Suppressor macrophage treated with lipopolysaccharide for 1 hour (primary cell): ENCODE measurements at places on chromosomes 5 and 9.

DNA sequence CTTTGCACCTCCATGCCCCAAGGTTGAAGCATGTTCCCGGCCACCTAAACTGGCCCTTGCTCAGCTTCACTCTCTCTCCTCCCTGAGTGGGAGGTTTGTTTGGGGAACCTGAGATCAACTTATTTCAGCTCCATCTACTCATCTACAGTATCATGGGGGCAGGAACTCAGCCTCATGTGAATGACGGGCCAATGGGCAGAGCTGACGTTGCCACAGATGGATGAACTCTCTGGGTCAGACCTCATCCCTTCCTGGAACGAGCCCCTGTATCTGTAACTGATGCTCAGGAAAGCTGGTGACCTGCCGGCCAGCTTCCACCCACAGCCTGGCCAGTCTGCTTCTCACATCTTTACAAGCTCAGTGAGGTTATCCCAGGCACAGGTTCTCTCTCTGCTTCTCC, 369.6 kb downstream of the IRX2 start:
- no peak for DNase-seq

DNA sequence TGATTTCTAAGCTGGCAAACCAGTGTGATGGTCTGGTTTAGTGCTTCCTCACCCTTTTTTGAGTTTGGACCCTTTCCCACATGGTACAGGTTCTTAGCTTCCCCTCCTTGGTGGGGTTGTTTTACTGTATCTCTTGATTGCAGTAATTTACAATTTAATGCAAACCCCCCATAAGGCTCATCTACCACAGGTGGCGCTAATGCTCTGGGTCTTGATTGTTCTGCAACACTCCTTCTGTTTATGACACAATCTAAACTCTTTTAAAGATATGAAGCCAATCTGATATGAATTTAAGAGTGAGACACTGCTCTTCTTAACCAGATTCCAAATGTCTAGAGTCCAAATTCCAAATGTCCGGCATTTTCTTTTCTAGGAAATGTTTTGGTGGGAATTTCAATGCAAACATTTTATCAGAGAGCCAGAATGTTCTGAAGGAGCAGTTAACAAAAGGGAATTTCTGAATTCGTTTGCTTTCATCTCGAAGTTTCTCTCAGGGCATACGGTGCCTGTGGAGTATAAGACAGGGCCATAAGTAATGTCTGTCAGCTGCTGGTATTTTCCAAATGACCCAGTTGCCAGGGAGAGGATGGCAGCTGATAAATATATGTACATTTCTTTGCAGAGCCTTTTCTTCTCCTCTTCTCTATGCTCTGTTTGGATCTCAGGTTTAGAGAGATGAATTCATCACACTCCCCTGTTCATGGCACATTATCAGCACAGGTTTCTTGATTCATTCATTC, 246.8 kb downstream of the ARHGAP26 start:
- peak; percentile 47 for DNase-seq

DNA sequence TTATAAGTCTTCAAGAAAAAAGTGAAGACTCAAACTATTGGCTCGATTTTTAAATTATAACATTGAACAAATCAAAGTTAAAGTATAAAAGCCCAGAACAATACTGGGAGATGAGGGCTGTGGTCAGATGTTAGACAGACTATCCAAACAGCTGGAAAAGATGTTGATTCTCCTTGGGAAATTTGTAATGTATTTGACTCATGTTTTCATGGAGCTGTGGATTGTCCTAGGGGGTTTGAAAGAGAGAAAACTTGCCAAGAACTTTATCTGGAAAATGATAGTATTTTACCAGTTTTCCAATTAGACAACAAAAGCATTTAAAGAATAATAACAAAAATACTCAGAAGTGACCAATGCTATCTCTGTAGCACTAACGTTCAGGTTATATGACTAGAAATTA, 339.2 kb downstream of the ARL15 start:
- DNase-seq, result no peak

DNA sequence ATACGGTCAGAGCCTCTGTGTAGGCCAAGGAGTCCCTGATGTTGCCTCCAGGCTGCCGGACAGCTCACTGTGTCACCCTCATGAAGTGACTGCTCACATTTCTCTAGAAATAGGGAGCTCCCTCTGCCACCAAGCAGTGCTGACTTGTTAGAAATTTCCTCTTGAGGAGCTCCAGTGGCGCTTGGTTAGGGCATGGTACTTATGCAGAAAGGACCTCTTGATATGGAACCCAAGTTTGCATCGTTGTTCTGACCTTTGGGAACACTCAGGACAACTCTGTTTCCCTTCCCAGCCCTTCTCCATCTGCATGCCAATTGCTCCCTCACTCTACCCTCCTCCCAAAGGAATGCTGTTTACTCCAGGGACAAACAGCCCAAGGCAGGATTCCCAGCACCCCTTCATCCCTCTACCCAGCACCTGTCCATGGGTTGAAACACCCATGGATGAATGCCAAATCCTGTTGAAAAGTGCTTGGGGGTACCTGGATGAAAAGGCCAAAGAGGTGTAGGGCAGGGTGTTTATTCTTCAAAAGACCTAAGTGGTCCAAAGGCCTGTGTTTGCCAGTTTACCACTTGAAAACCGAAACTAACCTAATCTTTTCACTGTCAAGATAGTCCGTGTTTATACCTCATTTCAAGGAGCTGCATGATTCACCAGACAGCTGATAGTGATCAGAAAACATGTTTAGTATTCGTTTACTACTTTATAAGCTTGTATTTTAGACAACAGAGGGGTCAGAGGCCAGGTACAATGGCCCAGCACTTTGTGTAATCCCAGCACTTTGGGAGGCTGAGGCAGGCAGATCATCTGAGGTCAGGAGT, 51.1 kb downstream of the KLF4 start:
- DNase-seq, result no peak

DNA sequence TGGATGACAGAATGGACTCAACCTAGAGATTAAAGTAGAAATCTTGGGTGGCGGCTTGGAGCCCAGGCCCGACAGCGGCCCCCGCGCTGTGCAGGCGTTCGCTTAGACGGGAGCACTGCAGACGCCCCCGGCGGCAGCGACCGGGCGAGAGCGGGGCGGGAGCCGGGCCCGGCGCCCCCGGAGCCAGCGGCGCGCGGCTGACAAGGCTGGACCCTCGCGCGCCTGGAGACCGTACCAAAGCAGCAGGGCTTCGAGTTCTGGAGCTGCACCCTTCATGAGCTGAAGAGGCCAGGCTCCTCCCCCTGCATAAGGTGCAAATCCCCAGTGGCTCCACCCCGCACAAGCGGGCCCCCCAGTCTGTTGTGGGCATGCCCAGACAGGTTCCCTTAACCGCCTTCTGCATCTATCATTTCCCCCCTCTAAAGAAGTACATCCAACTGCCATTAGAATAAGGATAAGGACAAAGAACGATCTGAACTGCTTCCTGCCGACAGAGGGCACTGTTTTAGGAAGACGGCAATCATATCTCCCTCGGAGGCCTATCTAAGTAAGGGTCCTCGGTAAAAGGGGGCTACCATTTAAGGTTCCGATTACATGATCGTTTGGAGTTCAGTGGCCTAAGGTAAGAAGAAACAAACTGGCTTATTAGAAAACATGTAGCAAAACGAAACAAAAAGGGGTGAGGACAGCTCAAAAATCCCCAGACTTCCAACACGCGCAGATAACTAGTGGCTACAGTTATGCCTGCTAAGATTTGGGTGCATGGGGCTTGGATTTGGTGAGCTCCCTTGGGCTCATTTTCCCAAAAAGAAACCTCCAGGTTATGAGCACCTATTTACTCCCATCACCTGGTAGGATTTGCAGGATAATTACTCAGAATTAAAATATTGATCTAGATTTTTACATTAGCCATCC, 66.3 kb downstream of the RGMB start:
- DNase-seq, result peak; percentile 13

DNA sequence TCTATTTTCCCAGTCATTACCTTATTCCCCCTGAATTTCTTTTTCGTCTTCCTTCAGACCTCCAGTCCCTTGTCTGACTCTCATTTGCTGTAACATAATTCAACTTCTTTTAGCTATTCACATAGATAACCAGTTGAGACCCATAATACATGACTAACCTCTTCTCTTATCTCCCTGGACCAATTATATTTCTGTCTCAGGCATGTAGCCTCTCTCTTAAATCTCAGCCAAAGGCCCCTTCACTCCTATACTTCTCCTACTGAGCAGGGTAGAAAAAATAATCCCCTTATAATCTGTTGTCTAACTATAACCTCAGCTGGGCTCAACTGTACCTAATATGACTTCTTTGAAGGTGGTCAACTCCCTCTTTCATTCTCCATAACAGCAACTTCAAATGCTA, 20.9 kb downstream of the RANBP6 start:
- no peak for DNase-seq

DNA sequence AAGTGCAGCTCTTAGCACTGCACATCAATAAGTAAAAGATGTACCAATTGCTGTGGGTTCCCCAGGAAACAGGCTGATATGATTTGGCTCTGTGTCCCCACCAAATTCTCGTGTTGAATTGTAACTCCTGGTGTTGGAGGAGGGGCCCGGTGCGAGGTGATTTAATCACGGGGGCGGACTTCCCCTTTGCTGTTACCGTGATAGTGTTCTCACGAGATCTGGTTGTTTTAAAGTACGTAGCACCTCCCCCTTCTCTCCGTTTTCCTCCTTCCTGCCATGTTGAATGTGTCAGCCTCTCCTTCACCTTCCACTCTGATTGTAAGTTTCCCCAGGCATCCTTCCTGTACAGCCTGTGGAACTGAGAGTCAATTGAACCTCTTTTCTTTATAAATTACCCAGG, 93.2 kb upstream of the ACTBL2 start:
- no peak for DNase-seq

DNA sequence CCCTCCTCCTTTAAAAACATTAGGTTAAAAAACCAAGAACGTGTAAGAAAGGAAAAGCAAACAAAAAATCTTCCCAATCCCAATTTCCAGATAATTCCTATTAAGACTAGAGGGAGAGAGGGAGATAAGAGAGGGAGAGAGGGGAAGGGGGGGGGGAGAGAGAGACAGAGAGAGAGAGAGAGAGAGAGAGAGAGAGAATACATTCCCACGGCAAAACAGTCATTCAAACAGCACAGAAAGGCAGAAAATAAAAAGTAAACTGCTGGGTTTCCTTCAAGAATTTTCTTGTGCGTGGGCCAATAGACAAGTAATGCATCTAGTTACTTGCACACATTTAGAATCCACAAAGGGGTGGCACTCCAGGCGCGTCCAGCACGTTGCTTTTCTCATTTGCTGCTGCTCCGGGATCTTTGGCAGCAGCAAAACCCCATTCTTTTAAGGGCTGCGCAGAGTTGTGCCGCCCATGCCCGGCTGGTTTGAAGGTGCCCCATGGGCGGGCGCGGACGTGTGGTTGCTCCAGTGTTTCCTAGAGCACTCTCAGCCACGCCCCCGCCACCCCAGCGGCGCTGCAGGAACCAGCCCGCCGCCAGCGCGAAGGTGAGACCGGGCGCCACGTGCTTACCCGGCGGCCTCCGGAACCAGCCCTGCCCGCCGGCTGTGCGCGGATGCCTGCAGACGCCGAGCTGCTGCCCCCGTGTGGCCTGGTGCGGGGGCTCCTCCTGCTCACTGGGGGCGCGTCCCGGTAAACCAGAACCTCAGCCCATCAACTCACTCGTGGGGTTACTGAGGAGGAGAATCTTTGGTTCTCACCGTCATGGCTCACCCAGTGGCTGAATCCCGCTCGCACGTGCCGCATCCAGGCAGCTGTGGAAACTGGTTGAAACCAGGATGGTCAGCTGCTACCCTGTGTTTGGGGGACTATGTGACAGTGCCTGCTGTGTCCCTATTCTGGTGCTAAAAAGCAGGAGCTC, 44.6 kb downstream of the STC2 start:
- DNase-seq, result peak; percentile 53

DNA sequence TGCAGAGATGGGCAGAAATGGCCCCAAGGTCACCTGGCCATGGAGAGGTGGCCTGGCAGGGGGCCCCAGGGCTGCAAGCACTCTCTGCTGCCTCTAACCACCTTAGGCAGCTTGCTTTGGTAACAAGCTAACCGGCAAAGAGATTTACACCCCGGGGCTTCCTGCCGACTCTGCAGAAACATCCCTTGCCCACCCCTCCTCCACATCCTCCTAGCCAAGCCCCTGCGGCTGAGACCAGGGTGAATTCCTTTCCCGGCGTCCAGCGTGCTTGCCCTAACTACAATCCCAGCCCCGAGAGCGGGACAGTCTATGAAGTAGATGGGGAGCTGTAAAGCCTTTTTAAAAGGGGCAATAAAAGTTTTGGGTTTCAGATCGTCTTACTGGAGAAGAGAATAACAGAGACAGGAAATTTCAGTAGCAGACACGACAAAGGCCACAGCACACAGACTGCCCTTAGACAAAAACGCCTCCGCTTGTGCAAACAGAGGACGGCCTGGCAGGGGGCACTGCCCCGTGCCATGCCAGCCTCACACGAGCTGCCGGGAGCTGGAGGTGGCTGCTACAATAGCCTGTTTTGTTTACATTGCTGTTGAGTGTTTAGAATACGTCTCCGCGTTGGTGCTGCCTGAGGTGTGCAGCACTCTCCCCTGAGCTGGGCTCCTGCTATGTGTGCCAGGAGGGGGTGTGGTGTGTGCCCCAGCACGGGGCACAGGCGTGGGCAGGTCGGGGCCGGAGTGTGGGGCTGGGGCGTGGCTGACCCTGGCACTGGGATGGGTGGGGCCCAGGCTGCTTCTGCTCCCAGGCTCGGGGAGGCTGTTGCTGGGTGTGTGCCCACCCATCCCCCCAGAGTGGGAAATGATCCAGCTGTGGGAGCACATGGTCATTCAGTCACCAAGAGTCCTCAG, 15.3 kb downstream of the MYMK start:
- no peak for DNase-seq

GRCh38 chr5:137128012-137128411, 371.1 kb downstream of the SPOCK1 start:
- no peak for DNase-seq

DNA sequence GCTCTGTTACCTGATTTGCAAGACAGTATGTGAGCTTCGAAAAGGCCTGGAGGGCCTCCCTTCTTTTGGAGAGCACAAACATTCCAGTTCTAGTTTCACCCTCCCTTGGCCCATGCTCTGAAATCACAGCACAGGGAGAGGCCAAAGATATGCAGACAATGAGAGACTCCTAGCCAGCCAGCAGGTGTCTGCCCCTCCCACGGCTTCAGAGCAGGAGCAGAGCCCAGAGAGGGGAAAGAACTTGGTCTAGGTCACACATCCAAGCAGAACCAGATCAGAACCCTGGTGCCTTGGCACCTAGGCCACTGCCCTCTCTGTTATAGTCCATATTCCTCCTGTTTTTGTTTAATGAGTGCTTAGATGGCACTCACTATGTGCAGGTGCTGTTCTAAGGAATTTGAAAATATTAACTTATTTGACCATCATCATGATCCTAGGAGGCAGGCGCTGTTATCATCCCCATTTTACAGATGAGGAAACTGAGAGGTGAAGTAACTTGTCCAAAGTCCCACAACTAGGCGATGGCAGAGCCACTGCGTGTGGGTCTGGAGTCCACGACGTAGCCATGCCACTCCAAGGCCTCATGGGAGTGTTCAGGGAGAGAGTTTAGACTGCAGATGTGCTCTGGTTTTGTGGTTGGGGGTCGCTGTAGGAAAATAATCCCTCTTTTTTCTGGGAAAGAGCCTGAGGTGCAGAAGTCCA, 27.2 kb downstream of the TMOD1 start:
- no peak for DNase-seq
